ENCODE measurements at places on chromosomes 1 and 21. TPM values are rescaled to one million over a fixed set of nuclear protein-coding genes. Genes with fewer than 3 reads are reported as not detected.

Gene NPPB
- not detected for polyA plus RNA-seq

Gene KRTAP19-3
- not detected for polyA plus RNA-seq

Gene GNPAT
- polyA plus RNA-seq: 76.9 TPM

DNA sequence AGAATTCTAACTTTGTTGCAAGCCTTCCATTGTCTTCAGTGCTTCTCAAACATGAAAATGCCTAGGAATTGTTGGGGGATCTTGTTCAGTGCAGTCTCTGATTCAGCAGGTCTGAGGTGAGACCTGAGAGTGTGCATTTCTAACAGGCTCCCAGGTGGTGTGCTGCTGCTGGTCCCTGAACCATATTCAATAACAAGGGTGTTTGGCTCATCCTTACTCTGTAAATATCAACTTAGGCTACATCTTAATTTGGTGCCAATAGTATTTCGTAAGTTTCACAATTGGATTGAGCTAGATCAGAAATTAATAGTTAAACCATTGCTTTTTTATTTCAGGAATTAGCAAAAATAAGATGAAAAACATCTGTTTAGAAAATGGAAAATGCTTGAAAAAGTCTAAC is 59.1 kb upstream of the GPR88 start:
- no peak for DNase-seq

- no peak for DNase-seq
Observed at GRCh38 chr1:40740997-40741736, 42.4 kb upstream of the KCNQ4 start.

GRCh38 chr1:220281159-220281574 is 8.9 kb upstream of the RAB3GAP2 start:
- DNase-seq: no peak

GRCh38 chr1:151048645-151049032 is 1.1 kb downstream of the C1orf56 start:
- no peak for DNase-seq

- no peak for DNase-seq
Observed at GRCh38 chr1:158053276-158053675, 59.8 kb downstream of the KIRREL1 start.

DNA sequence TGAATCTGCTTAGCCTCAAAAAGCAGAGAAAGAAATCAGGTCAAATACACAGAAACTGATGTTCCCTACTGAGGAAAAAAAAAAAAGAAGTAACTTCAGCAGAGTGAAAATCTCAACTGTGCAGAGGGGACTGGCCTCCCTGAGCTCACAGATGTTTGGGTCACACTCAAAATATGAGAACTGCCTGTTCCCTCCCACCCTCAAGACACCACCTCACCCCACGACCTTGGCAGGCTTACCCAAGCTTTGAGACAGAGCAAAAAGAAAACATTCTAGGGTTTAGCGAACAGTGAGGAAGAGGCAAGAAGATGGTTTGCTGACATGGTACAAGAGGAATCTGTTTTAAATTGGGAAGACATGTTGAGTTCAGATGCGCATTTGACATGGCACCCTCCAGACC is 48.8 kb downstream of the NID1 start:
- DNase-seq: no peak

DNA sequence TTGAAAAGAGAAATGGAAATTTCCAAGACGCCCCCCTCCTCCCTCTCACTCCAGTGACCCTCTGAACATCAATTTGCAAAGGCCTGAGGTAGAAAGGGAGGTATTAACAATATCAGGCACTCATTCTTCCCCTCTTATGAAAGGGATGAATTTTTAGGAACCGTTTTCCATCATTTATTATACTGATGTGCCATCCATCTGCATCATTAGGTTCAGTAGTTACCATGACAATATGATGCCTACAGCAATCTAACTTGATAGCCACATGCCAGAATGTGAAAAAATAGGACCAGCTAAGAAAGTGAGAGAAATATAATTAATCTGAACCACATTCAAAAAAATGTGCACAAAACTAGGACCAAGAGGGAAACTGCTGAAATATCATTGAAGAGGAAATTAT is 40.9 kb downstream of the SEC16B start:
- DNase-seq: no peak

DNA sequence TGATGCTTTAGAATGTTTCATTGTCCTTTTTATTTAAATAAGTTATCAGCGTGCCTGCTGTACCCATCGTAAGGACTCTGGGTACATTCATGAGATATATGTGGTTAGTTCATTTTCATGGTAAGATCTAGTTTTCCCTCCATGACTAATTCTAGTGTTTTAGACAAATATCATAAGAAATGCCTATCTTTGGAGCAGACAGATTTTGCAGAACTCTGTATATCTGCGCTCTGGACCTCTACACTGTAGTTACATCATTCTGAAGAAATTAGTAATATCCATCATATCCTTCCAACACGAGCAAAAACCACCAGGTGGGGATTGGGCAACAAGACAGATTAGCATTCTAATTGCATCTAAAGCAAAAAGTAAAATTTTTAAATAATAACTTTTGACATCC is 499.2 kb downstream of the SETD4 start:
- DNase-seq: no peak

All from right lung (tissue), 10 donors.